T-helper 2 cell treated with Interferon-gamma antibody and Interleukin-4, amounts not matched to agents 5 μg/mL and 100 μg/mL, for 36 hours (primary cell): ENCODE measurements at places on chromosomes 5 and 9.

DNA sequence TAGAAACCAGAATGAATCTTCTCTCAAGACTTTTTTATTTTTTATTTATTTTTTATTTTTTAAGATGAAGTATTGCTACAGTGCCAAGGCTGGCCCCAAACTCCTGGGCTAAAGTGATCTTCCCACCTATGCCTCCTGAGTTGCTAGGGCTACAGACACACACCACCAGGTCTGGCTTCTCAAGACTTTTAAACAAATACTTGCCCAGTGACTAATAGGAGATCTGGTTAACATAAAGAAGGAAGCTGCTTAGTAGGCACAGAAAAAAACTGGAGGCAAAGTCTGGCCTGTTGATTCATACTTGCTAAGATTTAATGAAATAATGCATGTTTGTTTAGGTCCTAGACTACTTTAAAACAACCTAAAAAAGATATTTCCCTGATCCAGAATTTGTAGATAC is 43.8 kb downstream of the SLC38A9 start:
- no peak for DNase-seq
- peaks cover 31% of the 10 kb centered on the region for H3K36me3 ChIP-seq
- no peak overlapping the region for H3K4me3 ChIP-seq
- no peaks in the 10 kb centered on the region for H3K27me3 ChIP-seq
- peak overlapping the region; percentile 11 for H3K27ac ChIP-seq

GRCh38 chr5:134511796-134512660 is 13.4 kb upstream of the JADE2 start:
- no peak overlapping the region for H3K4me3 ChIP-seq
- H3K36me3 ChIP-seq = no peaks in the 10 kb centered on the region
- DNase-seq = no peak
- H3K27me3 ChIP-seq = no peaks in the 10 kb centered on the region
- H3K27ac ChIP-seq = no peak overlapping the region

DNA sequence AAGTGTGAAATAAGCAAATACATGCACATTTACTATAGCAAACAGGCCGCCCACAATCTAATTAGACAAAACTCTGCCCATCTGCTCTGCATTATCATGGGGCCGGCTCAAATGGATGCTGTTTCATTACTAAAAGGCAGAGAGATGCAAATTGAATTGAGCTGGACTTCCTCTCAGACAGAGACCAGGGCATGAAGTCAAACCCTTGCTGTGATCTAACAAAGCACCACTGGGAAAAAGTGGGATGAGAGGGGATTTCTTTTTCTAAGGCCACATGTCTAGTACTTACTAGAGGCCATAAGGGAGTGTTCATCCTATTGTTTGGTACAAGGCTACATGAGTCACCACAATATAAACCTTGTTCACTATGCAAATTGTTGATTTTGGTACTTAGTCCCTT is 614.7 kb downstream of the ISL1 start:
- no peaks in the 10 kb centered on the region for H3K27me3 ChIP-seq
- H3K4me1 ChIP-seq = no peaks in the 10 kb centered on the region
- no peaks in the 10 kb centered on the region for H3K36me3 ChIP-seq
- no peak overlapping the region for H3K4me3 ChIP-seq
- H3K27ac ChIP-seq = no peak overlapping the region
- no peak for DNase-seq

GRCh38 chr9:68951879-68952659 is 61.8 kb downstream of the PRKACG start:
- peaks cover 7% of the 10 kb centered on the region for H3K36me3 ChIP-seq
- no peak for DNase-seq

DNA sequence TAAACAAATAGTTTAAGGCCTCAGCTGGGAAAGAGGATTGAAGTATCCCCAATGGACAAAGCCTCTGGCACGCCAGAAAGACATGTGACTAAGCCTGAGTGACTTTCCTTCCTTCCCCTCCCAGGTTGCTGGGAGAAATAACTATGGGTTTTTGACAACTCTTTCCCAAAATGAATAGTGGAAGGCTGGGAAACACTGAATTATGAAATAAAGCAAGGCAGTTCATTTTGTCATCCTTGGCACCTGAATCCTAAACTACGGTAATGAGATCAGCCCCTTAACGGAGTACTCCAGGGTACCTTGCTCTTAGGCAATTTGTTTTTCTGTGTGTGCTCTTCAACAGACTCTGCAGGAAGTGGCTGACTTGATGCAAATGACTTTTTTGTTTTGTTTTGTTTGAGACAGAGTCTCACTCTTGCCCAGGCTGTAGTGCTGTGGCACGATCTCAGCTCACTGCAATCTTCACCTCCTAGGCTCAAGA is 75.2 kb downstream of the LMNB1 start:
- no peak for DNase-seq
- H3K4me1 ChIP-seq = peaks cover 43% of the 10 kb centered on the region
- peak overlapping the region; percentile 89 for H3K27ac ChIP-seq
- H3K27me3 ChIP-seq = no peaks in the 10 kb centered on the region
- peaks cover 23% of the 10 kb centered on the region for H3K36me3 ChIP-seq
- H3K4me3 ChIP-seq = peak overlapping the region; percentile 84
